CD8-positive, alpha-beta memory T cell (primary cell): ENCODE measurements at places on chromosomes 2 and 18.

DNA sequence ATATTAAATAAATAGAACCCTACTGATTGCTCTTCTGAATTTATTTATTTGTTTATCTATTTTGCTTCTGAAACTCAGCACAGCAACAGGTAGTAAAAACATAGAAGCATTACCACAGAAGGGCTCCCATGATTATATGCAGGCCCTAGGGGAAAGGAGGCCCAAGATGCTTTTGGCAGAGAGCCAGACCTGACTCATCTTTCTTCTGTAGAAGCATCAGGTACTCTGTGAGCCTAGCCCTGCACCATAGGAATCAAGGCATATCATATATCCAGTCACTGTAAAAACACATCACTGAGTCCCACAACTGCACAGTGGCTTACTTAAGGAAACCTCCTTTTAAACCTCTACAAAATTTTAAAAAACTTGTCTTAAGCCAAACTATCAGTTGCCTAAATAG is 1.8 kb downstream of the SCN9A start:
- DNase-seq = no peak

DNA sequence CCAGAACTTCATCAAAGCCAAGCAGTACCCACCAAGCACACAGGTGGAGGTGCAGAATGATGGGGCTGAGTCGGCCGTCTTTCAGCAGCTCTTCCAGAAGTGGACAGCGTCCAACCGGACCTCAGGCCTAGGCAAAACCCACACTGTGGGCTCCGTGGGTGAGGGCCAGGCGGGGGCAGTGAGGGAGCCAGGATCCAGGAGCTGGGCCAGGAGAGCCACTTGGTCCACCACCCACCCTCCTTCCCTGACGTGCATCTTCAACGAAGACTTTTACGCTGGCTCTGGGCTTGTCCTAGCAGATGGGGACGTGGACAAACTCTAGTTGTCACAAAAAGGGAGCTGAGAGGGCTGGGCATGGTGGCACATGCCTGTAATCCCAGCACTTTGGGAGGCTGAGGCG is 11.8 kb downstream of the VIL1 start:
- DNase-seq = no peak

- DNase-seq = peak; percentile 58
These were observed 522 bp upstream of the ZNF407 start for GRCh38 chr18:74597034-74597661.

- DNase-seq = no peak
These were observed 46.0 kb upstream of the CTIF start for GRCh38 chr18:48492880-48493279.

DNA sequence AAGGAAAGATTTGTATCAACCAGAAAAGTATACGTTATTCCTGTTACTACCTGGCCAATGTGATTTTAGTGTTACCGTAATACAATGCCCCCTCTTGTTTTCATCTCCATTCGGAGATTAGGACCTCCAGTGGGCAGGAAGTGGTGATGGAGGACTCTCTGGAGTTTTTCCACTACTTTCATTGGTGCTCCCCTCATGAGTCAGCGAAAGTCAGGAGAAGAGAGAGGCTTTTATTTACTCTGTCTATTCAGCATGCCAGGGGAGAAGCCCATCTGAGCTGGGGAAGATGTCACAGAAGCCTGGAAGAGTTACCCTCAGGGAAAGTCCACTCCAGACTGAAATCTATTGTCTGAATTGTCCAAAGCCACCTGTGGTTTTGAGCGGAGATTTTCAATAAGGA is 88.2 kb upstream of the THUMPD2 start:
- no peak for DNase-seq

DNA sequence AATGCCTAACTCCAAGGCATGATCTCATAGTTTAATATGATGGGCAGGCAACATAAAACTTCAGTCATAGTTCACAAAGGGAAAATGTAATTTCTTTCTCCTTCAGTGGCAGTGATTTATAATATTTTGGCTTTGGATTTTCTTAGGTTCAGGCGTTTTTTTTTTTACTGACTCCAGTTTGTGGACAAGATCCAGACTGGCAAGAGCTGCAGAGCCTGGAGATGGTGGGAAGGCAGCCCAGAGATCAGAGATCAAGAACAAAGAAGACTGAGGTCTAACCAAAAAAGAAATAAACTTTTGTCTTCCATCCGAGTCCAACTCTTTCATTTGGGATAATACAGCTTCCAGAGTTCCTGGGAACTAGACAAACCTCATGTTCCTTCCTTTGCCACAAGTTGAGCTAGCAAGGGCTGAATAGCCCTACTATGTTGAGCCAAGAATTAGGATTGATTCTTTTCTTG is 215.3 kb upstream of the SETBP1 start:
- DNase-seq = no peak

DNA sequence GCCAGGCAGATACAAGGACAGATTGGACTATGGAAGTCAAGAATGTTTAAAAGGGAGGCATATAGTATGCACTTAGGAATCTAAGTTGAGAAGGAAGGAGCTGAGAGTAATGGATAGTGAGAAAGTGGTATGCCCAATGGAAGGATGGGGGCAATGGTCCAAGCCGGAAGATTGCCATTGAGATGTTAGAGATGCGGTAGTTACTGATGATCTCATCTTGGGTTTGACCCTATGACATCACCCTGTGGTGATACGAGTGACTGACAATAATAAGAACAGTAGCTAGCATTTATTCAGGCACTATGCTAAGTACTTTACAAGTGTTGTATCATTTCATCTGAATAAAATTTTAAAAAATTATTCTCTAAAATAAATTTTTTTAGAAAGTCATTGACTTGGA is 38.5 kb upstream of the ACMSD start:
- no peak for DNase-seq

- DNase-seq = no peak
These were observed 2.1 kb downstream of the ZNF532 start for GRCh38 chr18:58866773-58867150.

DNA sequence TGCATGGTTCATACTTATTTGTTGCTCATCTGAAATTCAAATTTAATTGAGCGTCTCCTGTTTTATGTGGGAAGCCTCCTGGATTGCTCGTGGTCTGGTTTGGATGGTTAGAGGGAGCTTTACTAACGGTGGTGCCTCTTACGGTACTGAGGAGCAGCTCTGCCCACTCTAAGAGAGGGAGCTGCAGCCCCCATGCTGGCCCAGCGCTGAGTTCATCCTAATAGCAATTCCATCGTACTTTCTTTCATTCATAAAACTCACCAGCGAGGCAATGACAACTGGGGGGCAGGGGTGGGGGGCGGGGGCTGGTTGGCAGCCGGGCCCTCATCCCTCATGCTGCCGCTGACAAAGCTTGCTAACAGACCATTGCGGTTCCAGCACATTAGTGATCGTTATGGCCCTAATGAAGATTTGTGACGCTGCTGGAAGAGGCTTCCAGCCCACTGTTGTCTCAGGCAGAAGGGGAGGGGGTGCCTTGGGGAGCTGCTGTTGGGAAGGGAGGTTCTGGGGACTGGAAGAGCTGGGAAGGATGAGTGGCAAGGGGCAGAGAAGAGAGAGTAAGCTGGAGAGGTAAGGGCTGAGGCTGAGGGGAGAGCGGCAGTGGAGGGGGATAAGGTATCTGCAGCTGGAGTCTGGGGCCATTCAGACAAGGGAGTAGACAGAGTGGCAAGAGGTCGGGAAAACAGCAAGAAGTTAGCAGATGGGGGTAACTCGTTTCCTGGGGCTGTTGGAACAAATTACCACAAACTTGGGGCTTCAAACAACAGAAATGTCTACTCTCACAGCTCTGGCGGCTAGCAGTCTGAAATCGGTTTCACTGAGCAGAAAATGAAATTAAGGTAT is 238.1 kb downstream of the LPIN1 start:
- DNase-seq = no peak

DNA sequence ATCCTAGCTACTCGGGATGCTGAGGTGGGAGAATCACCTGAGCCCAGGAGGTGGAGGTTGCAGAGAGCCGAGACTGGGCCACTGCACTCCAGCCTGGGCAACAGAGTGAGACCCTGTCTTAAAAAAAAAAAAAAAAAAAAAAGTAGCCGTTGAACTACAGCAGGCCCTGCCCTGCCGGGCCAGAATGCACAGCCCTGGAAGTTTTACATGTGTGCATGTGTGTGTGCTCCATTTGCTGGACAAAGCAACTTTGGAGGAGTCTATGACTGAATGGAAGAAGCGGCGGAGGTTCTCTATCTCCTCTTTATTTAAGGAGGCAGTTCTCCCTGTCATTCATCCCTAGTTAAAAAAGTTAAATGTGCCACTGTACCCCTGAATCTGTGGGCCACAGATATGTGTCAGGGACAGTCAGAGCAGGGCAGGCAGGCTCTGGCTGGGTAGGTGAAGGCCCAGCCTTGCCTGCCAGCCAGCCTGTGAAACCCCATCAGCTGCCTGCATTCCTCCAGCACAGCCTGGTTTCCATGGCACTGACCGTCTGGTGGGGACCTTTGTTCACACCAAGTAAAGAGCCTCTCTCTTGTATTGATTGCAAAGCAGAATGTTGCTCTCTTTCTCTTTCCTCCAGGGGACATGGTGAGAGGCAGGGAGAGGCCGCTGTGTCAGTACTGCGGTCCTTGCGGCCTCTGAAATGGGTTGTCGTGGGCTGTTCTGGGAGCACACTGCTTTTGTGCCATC is 10.9 kb downstream of the LIPG start:
- DNase-seq = no peak

DNA sequence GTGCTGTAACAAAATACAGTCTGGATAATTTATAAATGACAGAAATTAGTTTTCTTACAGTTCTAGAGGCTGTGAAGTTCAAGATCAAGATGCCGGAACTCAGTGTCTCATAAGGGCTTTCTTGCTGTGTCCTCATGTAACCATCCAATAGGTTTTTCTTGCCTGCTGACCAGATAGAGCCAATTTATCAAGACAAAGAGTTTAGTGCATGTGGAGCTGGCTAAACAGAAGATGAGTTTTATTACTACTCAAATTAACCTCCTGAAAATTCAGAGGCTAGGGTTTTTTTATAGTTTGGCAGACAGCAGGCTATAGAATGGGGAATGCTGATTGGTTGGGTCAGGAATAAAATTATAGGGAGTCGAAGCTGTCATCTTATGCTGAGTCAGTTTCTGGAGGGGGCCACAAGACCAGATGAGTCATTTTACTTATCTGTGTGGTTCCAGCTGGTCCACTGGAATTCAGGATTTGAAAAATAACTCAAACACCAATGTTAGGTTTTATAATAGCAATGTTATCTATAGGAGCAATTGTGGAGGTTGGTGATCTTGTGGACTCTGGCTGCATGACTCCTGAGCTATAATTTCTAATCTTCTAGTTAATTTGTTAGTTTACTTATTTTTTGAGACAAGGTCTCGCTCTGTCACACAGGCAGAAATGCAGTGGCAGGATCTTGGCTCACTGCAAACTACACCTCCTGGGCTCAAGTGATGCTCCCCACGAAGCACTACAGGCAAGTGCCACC is 3.2 kb upstream of the PDK1 start:
- no peak for DNase-seq

- no peak for DNase-seq
These were observed 6.8 kb downstream of the TFPI start for GRCh38 chr2:187547353-187547979.

GRCh38 chr2:183935005-183935404 is 663.3 kb upstream of the ZNF804A start:
- DNase-seq = no peak

DNA sequence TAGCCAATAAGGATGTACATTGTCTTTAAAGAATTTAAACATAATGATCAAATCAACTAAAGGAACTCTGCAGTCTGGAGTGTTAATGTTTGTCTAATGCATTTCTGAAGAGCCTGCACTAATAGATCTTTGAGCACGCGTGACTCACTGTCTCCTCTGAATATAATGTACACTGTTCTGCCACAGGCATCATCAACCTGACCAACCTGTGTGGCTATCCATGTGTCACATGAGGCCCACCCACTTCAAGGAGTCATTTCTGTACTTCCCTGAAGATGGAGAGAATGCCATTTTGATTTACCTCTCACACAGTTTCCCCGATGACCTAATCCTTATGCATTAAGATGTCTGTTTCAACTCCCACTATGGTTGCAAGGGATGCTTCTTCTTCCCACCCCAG is 434.0 kb upstream of the SPHKAP start:
- no peak for DNase-seq

GRCh38 chr2:160652236-160652635 is 158.6 kb upstream of the RBMS1 start:
- DNase-seq = peak; percentile 31

DNA sequence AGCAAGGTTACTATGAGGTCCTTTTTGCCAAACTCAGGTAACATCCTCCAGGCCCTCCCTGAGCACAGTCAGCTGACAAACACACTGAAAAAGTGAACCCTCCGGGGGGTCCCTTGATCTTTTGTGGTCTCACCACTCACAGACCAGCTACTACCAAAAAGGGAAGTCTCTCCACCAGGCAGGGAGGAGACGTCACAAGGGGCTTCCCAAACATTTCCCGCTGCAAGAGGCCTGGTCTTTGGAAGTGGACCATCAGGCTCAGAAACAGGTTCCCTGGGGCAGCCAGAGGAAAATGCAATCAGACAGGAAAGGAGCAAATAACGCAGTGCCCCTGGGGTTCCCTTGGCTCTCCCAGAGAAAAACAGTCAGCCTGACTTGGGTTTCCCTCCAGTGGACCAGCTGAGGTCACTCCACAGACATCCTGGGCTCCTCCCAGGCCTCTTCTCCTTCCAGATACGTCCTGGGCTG is 38.7 kb upstream of the POMC start:
- DNase-seq = peak; percentile 59

- no peak for DNase-seq
These were observed 357.0 kb downstream of the TSN start for GRCh38 chr2:122112216-122113005.

DNA sequence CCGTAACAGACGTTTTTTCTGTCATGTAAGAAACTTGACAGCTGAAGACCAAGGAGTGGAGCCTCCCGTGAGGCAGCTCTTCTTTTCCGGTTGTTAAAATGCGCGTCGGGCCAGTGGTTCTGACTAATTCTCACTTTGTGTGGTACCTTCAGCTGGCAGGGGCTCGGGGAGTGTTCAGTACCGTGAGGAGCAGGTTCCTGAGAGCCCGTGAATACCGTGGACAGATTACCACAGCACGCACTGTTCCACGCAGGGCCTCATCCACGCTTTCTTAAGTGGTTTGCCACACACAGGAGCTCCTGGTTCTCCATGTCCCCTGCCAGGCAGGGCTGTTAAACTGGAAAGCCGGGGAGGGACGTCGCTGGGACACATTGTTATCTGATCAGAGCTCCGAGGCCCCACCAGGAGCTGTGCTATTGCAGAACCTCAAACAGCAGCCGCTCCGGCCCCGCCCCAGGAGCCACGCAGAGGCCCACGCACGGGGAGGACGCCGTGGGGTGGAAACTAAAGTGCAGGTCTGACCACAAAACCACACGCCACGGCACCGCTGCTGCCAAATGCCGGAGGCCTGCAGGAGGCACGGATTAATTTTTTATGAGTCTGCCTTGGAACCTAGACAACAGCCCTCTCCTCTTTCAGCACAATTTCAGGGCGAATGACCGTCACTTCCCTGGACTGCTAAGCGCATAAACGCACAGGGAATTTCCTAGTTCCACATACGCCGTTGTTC is 43.3 kb downstream of the NFATC1 start:
- DNase-seq = no peak

- no peak for DNase-seq
These were observed 81.9 kb downstream of the CCDC93 start for GRCh38 chr2:117931978-117932377.
